ENCODE measurements at places on chromosomes 6 and 20. TPM values are rescaled to one million over a fixed set of nuclear protein-coding genes. Genes with fewer than 3 reads are reported as not detected.

The ZFP57 gene
- not detected for total RNA-seq

GRCh38 chr6:13914351-13914750 is 10.4 kb upstream of the RNF182 start:
- peaks cover 2% of the 10 kb centered on the region for H3K27me3 ChIP-seq
- peak; percentile 8 for DNase-seq
- H3K27ac ChIP-seq, result no peak overlapping the region
- no peak overlapping the region for H3K4me3 ChIP-seq
- no peaks in the 10 kb centered on the region for H3K4me1 ChIP-seq
- no peaks in the 10 kb centered on the region for H3K36me3 ChIP-seq

- no peak for DNase-seq
- peaks cover 10% of the 10 kb centered on the region for H3K4me1 ChIP-seq
- no peak overlapping the region for H3K27ac ChIP-seq
- no peaks in the 10 kb centered on the region for H3K27me3 ChIP-seq
- H3K4me3 ChIP-seq, result no peak overlapping the region
- no peaks in the 10 kb centered on the region for H3K36me3 ChIP-seq
Measured at GRCh38 chr6:90179190-90180169, 117.2 kb downstream of the BACH2 start.

GRCh38 chr6:138622967-138623366 is 123.7 kb upstream of the NHSL1 start:
- no peaks in the 10 kb centered on the region for H3K36me3 ChIP-seq
- H3K27ac ChIP-seq, result no peak overlapping the region
- DNase-seq, result no peak
- H3K4me1 ChIP-seq, result 0 out of 2 replicates have a peak, but pooled peaks cover 1% of the 10 kb centered on the region
- no peaks in the 10 kb centered on the region for H3K27me3 ChIP-seq
- H3K4me3 ChIP-seq, result no peak overlapping the region

DNA sequence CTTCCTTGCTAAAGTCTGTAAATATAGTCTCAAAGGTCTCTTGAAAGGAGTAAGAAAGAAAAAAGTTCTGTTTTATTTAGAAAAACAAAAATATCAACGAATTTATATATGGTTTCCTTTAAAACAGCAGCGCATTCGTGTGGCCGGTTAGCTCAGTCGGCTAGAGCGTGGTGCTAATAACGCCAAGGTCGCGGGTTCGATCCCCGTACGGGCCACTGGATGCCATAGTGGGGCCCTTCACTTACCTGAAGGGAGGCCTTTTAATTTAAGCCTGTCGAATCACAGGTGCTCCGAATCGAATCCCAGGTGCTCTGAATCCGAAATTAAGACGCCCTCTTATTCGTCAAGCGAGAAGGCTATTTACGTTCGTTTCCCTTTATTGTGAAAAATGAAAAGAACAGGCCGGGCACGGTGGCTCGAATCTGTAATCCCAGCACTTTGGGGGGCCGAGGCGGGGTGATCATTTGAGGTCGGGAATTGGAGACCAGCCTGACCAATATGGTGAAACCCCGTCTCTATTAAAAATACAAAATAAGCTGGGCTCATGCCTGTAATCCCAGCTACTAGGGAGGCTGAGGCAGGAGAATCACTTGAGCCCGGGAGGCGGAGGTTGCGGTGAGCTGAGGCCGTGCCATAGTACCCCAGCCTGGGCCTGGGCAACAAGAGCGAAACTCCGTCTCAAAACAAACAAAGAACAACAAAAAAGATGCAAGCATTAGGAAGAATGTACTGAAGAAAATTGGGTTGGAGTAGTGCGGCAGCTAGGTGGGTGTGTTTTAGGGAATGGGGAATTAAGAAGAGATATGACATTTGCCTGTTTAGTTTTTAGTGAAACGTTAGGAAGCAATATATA is 195.8 kb upstream of the ZNF184 start:
- H3K27ac ChIP-seq, result no peak overlapping the region

DNA sequence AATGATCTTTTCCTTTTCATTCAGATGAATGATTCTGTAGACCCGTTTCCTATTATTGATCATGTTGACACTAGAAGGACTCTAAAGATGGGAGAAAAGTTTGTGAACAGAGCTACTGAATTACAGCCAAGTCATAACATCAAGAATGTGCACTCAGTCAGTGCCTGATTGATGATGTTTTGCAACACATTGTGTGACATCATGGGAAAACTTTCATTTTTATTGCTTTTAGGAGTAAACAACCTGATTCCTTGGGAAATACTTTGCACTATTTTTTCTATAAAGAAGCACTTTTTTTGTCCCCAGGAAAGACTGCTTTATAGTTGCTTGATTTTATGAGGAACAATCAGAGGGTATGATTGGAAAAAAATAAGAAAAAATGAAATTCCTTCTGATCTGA is 383.8 kb upstream of the JAG1 start:
- H3K27ac ChIP-seq, result no peak overlapping the region
- no peaks in the 10 kb centered on the region for H3K4me1 ChIP-seq
- no peaks in the 10 kb centered on the region for H3K27me3 ChIP-seq
- H3K4me3 ChIP-seq, result no peak overlapping the region

Data from IMR-90 (cell line).